SK-N-DZ (cell line): ENCODE measurements at places on chromosomes 5 and 9.

GRCh38 chr5:16806711-16807546 lies 129.2 kb downstream of the MYO10 start:
- no peak for DNase-seq

DNA sequence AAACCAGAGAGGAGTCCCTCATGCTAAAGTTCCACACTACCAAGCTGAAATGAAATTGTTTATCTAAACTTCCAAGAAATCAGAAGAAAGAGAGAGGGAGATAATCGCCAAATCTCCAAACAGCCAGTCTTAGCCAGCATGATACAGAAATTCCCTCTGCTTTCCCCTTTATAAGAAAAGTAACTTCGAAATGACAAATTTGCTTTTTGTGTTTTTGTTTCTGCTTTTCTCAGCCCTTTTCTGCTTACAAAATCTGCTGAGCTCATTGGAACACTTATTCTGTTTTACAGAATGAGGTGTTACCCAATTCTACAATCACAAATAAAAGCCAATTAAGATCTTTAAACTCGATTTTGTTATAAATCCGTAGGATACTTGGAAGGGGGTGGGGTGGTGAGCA lies 72.9 kb downstream of the SFXN1 start:
- DNase-seq, result no peak

DNA sequence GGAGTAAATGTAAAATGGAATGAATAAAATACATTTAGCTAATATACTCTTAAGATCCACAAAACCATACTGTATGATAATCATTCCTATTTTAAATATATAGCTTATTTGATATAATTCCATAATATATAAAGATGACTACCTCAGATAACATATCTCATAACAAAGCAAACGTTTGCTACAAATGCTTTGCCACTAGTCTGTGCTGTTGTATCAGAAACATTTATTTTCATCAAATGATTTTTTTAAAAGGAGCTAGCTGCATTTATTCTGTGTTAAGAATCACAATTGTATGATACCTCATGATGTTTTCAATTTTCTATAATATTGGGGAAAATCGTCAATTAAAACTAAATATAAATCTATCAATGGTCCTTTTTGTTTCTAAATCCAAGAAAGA lies 567.2 kb downstream of the PTPRD start:
- DNase-seq, result no peak

GRCh38 chr9:33136721-33137670 lies 30.1 kb downstream of the B4GALT1 start:
- no peak for DNase-seq

DNA sequence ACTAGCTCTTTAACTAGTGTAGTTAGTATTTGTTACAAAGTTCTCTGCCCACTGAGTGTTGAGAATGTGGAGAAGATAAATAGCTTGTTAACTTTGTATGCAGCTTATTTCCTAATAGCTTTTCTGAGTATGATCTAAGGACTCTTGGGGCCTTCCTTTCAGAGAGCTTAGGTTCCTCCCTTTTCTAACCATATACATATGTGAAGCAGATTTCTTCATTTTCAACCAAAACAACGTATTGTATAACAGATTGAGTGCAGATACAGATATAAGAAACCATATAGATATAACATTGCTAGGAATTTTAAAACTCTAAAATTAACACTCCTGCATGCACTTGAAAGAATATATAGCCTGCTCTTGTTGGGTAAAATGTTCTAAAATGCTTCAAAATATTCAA lies 70.4 kb downstream of the SCAMP1 start:
- no peak for DNase-seq

GRCh38 chr9:130912932-130913598 lies 16.5 kb upstream of the QRFP start:
- DNase-seq, result no peak

DNA sequence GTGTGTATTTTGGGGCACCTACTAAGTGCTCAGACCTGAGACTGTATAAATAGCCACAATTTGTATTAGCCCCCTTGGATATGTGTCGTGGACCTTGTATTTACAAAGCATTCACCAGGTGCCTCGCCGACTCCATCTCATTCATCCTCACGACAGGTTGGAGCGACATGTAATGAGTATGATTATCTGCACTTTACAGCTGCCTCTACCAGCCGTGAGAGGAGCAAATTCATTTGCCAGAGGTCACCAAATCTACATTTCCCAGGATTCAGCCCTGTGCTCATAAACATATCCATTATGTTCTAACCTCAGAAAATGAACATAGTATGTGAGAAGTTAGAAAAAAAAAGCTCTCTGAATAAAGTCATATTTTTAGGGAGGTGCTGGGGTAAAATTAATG lies 167.4 kb downstream of the ZDHHC21 start:
- DNase-seq, result no peak

DNA sequence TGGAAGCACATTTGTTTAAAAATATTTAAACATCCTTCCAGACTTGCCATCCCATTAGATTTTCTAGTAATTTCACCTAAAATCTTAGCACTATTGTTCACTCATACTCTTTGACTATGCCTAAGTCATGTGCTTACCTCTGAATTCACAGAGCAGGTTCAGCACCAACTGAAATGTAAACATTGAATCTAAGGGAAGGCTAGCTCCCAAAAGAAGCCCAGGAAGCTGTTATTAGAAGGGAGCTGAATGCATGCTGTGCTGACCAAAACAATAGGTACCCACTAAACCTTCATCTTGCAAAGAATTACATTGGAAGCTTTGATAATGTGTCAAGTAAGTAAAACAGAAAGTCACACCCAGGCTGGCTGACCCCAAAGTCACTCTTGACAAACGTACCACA lies 571.3 kb downstream of the GABRG2 start:
- no peak for DNase-seq

GRCh38 chr9:130045725-130046450 lies 2.9 kb upstream of the FNBP1 start:
- no peak for DNase-seq

DNA sequence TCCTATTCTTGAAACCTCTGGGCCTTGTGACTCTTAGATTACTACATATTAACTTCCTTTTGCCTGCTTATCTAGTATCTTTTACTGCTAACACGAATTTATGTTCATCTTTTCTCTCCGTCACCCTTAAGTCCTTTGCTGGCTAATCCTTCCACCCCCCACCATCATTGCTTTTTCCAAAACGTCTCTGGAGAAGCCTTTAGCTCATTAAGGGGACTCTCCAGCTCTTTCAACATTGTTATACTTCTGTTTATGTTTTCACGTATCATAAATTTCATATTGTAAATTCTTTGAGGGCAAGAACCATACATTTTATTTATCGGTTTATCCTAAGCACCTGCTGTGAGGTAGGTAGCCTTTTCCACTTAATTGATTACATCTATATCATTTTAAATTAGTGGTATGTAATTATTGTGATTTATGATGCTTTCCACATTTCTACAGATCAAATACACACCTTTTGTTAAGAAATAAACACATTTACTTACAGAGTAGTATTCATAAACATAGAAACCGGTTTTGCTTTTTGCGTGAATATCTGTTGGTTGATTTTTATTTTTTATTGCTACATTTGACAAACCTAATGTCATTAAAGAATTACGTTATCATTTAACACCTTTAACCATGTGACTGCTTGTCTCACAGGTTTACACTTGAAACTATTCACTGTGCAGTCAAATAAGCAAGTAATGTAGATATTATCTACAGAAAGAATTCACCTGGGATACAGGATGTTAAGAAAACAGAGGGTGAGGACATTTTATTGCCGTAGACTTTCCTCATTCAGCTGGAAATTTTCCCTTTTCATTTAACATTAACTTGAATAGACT lies 15.4 kb upstream of the SNX2 start:
- DNase-seq, result no peak

GRCh38 chr5:81631124-81631523 lies 119.8 kb downstream of the SSBP2 start:
- DNase-seq, result no peak

DNA sequence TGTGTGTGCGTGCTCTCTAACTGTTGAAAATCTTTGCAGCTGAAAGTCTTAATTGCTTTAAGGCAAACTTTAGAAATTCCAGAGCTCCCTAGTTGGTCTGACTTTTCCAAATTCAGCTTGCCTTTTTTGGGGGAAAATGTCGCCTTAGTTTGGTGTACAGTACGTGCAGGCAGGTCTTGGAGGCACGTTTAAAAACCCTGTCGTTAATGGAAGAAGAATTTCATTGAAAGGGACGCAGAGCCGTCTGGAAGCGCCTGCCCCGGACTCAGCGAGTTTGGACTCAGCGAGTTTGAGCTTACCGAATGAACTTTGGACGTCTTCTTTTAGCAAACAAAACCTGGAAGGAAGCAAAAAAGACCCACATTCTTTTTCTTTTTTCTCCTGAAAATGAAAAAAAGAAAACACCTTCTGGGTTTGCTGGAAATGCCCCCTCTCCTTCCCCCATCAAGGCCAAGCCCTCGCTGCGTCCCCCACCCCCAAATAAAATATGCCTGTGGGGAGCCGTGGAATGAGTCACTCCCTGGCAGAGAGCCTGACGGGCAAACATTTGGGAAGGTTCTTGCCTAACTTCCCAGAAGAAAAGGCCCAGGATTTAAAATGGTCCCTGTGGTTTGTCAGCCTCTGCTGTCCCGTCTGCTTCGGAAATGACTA lies 1.5 kb downstream of the NEK6 start:
- DNase-seq, result no peak

DNA sequence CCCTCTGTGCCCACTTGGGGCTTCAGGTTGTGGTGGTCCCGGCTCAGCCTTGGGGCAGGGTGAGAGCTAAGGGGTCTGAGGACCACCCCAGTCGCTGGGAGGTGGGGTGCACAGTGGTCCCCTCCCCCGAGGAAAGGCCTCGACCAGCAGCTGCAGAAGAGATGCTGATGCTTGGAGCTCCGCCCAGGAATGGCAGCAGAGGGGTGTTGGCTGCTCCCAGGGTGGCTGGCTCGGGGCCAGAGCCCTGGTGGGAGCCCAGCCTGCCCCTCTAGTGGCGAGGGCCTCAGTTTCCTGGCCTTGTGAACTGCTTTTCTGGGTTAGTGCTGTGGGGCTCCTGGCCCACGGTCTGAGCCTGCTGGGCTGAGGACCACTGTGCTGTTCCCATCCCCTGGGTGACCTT lies 1.2 kb downstream of the DIPK1B start:
- DNase-seq, result no peak

GRCh38 chr9:32969270-32969669 lies 32.2 kb downstream of the APTX start:
- no peak for DNase-seq

DNA sequence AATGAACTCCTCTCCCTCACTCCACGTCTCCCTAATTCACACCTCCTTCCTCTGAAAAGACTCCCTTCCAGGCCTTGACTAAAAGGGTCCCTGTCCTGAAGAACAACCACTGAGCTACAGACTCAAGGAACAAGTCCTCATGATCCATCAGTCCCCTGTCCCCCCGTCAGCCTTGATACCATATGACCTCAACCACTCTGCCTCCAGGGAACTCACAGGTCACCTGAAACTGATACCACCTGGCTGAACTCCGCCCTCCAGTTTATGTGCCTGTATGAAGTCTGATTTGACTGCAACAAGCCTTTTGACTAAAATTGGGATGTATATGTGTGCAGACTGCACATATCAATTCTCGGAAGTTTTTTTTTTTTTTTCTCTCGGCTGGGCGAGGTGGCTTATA lies 88.7 kb downstream of the UGCG start:
- DNase-seq, result no peak

GRCh38 chr5:87195616-87196015 lies 72.1 kb upstream of the RASA1 start:
- no peak for DNase-seq

- DNase-seq, result no peak
Observed at GRCh38 chr5:6692906-6693305, 20.3 kb upstream of the TENT4A start.

DNA sequence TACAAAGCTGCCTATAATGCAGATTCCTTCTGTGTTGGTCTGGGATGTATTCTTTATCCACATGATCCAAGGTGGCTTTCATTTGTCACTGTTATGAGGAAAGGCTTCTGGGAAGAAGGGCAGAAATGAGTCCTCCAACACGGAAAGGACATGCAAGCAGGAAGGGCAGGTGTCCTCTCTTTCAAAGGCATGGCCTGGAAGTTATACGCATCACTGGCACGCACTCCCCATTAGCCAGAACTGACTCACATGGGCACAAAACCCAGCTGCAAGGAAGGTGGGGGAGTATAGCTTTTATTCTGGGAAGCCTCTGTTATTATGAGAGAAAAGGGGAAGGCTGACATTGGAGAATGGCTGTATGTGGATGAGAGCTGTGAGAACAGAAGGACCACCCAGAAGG lies 141.3 kb upstream of the ZNF618 start:
- no peak for DNase-seq

DNA sequence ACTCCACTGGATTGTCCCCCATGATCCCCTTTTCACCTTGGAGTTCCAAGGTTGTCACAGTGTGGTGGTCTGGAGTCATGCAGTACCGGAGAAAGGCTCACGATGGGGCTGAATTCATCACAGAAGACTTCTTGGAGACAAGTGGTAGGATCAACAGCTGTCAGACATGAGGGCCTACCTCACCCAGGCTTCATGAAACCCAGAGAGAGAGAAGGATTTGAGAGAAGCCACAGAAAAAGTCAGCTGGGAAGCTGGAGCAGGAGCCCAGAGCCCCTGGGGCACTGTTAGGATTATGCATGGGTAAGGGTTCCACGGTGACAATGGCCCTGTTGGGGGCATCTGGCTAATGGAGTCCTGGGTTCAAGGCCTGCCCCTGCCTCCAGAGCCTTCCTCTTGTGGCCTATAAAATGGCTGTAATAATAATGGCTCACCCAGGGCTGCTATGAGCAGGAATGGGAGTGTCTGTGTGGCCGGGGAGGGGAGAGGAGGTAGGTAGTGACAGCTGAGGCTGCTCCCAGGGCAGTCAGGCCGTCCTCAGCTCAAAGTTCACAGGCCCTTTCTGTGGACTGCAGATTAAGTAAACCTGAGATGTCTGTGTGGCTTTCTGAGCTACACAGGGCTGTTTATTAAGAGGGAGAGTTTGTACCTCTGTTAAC lies 910 bp downstream of the TRIM14 start:
- peak; percentile 75 for DNase-seq

DNA sequence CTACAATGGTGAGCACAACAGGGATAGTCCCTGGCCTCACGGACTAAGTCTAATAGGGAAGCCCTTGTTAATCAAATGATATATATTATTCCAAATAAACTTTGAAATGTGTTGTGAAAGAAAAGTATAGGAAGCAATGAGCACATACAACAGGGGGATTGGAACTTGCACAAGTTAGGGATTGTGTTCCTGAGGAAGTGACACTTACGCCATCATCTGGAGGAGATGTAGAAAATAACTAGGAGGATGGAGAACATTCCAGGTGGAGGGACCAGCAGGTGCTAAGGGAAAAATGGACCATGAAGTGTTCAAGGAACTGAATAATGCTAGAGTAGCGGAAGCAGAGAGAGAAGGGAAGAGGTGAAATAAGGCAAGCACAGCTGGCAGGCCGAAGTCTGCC lies 18.8 kb upstream of the RPS23 start:
- DNase-seq, result no peak

GRCh38 chr9:2126331-2126803 lies 111.2 kb downstream of the SMARCA2 start:
- DNase-seq, result no peak

- no peak for DNase-seq
Observed at GRCh38 chr5:147388184-147389108, 121.4 kb downstream of the DPYSL3 start.

GRCh38 chr5:56269216-56269927 lies 36.2 kb upstream of the ANKRD55 start:
- peak; percentile 20 for DNase-seq
